Activated CD8-positive, alpha-beta memory T cell treated with anti-CD3 and anti-CD28 coated beads for 4 hours (primary cell): ENCODE measurements at places on chromosomes 4 and X.

DNA sequence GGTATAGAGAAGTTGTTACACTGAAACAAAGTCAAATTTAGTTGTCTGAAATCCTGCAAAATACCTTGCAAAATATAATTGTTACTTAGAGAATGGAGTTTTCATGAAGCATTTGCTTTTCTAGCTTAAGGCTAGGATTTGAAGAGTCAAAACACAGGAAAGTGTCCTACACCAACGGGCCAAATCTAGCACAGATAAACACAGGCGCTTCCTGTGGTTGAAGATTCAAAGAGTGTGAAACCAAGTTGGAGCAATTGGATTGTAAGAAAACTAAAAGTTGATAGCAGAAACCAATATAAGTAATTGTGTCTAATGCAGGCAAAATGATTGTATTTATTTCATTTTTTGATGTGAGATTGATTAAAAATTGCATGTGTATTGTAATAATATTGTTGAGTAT lies 2002.5 kb upstream of the TENM3 start:
- no peak for DNase-seq

DNA sequence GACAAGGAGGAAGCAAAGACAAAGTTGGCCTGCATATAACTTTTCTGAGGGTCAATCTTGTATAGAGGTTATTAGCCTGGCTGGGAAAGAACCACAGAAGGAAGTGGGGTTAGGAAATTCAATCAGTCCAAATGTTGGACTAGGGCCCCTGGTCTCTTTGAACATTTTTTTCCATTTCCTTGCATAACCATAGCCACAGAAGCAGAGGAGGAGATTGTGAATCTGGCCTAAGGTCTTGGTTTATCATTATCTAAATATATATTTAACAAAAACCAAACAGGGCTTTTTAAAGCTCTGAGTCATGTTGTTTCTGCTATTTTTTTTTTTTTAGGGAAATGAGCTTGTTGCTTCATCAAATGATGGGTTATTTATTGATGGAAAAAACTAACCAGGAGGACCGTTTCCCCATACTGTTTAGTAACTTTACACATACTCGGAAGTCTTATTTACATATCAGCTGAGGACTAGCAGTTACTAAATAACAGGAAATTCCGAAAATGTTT lies 97.7 kb upstream of the ACSL4 start:
- DNase-seq = no peak

DNA sequence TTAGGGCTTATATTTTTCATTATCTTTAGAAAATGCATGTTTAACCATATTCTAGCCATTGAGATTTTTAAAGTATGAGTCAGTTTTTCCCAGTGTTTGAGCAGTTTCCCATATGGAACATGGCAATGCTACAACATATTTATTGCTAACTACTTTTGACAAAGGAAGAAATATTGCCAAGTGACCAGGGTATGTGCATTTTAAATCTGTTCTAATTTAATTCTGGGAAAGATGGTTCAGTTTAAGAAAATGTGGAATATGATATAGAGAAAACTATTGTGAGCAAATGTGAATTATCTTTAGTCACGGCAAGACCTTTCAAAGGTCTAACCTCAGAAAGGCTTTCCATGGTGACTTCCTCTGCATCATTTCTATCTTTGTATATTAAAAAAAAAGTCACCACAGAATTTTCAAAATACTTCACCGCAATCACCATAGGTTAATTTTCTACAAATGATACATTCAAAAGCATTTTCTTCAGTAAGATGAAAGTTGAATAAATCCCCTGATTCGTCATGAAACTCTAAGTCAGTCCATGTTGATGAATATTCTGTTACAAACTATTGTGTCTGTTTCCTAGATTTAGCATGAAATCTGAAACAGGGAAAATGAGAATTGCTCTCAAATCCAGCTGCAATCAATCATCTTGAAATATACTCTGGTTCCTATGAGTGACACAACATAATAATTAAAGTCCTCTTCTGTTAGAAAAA lies 2349.0 kb upstream of the TENM3 start:
- no peak for DNase-seq

DNA sequence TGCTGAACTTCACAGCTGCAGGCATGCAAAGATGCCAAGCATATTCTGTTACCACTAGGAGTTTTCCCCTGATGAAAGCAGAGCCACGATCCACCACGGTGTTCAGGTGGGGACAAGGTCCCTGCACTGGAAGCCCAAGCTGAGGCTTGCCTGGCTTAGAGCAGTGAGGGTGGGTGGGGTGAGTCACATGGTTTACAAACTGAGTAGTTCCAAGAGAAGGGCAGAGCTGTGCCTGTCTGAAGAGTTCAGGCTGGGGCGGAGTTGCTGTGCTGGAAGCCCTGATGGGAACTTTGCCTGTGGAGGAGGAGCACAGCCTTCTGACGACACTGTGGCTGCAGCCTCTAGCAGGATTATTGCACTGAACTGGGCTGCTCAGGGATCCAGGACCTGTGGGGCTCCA lies 45.5 kb downstream of the FAM9B start:
- DNase-seq = no peak

DNA sequence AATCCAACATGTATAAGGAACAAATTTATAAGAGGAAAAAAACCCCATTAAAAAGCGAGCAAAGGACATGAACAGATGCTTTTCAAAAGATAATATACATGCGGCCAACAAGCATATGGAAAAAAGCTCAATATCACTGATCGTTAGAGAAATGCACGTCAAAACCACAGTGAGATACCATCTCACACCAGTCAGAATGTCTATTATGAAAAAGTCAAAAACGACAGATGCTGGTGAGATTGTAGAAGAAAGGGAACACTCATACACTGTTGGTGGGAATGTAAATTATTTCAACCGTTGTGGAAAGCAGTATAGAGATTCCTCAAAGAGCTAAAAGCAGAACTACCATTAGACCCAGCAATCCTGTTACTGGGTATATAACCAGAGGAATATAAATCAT lies 465.4 kb downstream of the TMA16 start:
- DNase-seq = no peak

- DNase-seq = no peak
Observed at GRCh38 chr4:102157984-102158383, 187.3 kb downstream of the SLC39A8 start.

DNA sequence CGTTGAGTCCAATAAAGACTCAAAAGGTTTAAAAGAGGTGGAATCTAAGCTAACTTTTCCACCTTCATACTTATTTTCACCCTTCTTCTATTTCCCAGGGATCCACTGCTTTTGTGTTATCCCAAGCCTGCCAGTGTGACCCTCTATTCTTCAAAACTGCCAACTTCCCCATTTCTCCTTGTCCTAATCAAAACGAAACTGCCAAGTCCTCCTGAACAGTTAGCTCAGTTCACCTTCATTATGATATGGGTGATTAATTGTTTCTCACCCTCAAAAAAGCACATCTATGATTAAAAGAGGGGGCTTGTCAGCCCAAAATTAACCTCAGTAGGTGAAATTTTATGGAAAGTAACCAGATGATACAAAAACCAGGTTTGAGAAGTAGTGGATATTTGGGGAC lies 108.4 kb downstream of the GUCY2F start:
- DNase-seq = no peak

DNA sequence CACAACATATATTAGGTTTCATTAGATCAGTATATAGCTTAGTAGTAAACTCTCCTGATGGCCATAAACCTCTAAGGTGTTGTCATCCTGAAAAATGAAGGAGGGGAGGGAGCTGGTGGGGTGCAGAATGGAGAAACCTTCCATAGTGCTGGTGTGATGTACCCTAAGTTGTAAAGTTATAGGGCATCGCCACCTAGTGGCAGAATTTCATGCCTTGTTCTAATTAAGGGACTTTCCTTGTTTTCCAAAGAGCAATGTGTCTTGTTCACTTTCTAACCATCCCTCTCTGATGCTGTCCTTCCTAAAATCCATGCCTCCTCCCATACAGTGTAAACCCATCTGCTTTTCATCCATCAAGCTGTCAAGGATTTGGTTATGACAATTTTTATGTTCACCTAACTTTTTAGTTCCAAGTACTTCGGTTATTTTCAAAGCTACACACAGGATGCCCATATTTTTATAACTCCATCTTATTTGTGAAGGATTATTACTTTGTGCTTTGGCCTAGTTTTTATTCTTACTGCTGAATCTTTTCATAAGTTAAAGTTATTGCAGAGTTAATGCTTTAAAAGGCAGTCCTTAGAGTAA lies 4.5 kb downstream of the NBDY start:
- DNase-seq = peak; percentile 36

DNA sequence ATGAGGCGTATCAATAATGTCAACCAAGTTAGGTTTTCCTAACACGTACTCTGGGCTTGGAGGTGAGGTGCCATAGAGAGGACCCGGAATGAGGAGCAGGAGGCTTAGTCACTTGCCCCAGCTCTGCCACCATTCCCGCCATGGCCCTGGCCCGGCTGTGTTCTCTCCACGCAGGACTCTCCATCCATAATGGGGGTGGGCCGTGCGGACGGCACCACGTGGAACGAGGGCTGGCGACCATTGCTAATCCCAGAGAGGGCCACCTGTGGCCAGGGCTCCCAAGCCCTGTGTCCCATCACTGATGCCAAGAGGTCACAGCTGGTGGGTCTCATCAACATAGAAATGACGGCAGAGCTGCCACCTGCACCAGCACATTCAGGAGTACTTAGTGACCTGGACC lies 76.4 kb downstream of the JAKMIP1 start:
- DNase-seq = no peak

DNA sequence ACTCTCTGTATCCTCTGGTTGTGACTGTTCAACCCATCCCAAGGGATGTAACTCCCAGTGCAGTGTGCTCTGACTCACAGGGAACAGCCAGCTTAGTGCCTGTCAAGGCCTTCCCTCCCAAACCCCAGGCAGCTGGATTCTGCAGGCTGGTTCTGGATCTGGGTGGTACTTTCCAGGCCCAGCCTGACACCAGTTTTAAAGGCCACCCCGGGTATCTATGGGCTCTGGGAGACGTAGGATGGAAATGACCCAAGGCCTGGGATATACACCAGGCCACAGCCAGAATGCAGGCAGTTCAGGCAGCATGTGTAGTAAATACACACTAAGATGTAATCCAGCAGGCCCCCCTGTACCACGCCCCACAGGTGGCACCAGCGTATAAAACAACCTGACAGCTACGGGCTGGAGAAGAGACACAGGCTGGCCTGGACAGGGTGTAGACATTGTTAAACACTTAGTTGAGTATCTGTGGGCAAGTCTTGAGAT lies 64.2 kb downstream of the SPINK2 start:
- DNase-seq = no peak

- DNase-seq = no peak
Observed at GRCh38 chr4:6423575-6423974, 48.8 kb downstream of the PPP2R2C start.

GRCh38 chr4:41189076-41189475 lies 25.3 kb downstream of the APBB2 start:
- no peak for DNase-seq

DNA sequence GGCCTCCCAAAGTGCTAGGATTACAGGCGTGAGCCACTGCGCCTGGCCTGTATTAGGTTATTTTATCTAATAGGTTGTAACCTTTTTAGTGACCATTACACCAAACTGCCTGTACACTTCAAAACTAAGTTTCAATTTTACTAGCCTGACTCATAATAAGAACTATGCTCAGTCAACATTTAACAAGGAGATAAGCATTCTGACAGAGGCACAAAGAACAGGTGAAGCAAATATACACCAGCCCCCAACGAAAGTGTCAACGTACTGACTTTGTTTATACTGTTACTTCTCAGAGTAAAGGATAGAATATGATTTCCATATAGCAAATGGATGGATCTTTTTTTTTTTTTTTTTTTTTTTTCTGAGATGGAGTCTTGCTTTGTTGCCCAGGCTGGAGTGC lies 62.8 kb downstream of the SHISA3 start:
- no peak for DNase-seq

DNA sequence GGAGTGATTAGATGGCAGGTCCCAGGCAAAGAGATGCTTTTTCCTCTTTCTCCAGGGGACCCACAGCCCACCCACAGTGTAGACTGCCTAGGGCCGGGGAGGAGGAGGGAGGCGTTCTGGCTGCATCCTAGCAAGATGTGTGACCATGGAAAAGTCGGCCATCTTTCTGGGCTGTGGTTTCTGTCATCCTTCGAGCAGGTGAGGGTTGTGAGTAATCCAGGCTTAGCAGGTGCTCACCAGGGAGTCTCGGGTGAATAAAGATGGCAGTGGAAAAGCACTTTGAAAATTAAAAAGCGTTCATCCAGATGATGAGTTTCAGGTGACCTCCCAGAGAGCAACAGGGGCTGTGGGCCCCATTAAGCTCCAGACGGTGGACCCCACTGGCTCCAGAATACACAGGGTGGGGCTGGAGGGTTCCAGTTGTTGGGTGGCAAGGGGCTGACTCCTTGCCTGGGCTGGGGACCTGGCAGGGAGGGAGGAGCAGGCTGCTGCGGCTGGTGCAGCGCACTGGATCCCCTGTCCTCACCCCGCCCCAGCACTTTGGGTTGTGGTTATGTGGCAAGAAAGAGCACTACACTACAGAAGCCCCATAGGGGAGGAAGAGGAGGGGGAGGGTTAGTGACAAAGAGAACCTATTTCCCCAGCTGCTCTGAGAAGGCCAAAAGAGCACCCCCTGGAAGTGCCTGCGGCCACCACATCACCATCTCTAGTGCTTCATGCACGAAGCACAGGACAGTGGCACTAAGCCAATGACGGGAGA lies 23.7 kb downstream of the ELF4 start:
- peak; percentile 37 for DNase-seq

DNA sequence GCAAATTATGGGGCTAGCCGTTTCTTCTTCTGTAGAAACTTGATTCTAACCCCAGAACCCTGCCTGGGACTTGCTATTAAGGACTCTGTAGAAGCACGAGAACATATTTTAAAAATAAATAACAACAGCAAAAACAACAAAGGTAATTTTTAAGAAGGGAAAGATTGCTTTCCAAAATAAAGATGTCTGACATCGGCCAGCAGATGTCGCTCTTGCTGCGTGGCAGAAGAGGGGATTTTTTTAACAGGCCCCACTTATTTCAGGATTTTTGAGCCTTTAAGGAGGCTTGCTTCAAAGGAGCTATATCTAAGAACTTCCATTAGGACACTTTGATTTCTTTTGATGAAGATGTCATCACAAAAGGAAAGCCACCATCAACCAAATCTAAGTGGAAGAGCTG lies 62.8 kb upstream of the EGFL6 start:
- peak; percentile 12 for DNase-seq
